Gastroesophageal sphincter (tissue), 4 donors: ENCODE measurements at places on chromosomes 3 and 15. TPM values are rescaled to one million over a fixed set of nuclear protein-coding genes. Genes with fewer than 3 reads are reported as not detected.

DNA sequence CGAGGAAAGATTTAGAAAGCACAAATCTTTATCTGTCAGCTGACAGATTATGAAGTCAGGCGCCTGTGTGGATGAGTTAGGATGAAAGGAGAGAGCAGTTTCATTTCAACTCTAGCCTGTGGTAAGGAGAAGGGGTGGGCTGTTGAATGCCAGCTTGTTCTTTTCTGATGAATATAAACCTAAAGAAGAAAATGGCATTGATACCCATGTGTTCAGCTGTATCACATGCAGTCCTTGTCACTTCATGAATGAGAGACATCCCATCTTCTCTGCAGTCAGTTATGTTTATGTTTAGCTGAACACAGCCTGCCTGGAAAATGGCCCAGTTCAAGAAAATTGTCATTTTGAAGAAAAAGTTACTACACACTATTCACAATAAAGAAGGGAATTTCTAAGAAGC, 345.7 kb upstream of the RBMS3 start:
- no peak for ATAC-seq

- no peak for ATAC-seq
Observed at GRCh38 chr15:35720019-35720418, 174.1 kb upstream of the DPH6 start.

DNA sequence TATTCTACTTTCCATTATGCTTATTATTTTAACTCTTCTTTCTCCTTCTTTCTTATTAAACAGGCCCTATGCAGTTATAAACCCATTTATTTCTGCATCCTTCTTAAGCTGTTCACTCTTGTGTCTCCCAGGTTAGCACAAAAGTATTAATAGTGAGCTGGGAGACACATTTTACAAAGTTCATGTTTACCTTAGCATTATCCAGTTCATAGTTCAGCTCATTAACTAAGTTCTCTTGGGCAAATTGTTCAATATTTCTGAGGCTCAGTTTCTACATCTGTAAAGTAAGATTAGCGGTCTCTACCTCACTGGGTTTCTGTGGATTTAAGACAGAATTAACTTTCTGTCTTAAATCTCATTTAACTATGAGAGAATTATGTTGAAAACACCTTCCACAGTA, 31.2 kb upstream of the UMPS start:
- ATAC-seq, result no peak

DNA sequence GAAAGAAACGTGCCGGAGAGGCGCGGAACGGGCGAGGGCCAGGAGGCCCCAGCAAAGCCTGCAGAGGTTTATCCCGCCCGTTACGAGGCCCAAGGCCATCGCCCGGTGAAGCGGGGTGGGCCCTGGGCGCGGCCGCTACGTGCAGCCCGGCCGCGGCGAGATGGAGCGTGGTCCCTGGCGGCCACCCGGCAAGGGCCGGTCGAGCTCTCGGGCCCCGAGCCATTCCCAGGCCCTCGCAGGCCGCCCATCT, 1.1 kb downstream of the PKM start:
- ATAC-seq, result no peak

DNA sequence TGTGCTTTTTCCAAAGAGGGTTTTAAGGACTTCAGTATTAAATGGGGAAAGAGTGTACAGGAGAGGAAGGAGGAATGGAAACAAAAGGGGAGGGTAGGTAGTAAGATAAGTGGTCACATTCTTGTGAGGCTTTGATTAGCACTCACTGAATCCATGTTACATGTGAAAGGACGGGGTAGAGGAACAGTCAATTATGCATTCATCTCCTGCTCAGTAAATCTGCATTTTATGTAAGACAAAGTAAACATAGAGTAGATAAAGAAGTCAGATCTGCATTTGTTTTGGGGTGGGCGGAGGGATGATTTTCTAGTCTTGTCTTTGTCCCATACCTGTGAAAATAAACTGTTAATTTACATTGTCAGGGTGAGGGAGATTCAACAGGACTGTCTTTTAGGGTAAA, 50.8 kb downstream of the SACM1L start:
- ATAC-seq, result no peak

DNA sequence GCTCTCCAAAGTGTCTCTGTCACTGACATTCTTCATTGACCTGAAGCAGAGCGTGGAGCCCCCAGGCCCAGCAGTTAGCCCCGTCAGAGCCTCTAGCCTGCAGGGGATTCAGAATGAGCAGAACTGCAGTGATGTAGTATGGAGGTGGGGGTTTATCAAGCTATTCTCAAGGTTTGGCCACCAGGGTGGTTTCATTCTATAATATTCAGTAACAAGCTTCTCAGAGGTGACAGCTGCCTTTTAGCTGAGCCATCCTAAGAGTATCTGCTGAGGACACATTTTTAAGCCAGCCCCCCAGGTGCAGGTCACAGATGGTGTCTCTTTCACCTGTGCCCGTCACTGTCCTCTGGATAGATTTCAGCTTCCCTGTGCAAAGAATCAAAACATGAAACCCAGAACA, 31.9 kb downstream of the CMTM7 start:
- ATAC-seq, result no peak

DNA sequence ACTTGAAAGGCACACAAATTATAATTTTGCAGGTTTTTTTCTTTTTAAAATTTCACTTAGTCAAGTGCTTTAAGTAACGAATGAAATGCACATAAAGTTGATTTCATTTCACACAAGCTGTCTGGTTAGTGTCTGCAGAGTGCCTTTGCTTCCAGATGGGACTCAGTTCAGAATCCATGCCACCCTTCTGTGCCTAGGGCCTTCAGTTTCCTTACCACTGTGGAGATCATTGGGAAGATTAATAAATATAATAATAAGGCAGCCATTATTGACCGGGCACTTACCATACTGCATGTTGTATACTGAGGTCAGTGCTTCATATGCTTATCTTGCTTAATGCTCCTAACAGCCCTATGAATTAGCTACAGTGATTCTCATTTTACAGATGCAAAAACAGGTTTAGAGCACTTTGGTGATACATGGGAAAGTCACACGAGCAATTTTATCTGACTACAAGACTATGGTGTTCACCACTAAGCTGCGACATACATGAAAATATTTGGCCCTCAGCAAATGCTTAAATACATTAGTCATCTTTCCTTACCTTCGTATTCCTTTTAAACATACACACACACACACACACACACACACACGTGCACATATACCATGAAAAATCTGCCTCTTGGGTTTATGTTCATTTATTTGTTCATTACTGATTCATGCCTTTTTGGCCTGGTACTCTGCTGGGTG, 3.1 kb downstream of the NMNAT3 start:
- ATAC-seq, result no peak

DNA sequence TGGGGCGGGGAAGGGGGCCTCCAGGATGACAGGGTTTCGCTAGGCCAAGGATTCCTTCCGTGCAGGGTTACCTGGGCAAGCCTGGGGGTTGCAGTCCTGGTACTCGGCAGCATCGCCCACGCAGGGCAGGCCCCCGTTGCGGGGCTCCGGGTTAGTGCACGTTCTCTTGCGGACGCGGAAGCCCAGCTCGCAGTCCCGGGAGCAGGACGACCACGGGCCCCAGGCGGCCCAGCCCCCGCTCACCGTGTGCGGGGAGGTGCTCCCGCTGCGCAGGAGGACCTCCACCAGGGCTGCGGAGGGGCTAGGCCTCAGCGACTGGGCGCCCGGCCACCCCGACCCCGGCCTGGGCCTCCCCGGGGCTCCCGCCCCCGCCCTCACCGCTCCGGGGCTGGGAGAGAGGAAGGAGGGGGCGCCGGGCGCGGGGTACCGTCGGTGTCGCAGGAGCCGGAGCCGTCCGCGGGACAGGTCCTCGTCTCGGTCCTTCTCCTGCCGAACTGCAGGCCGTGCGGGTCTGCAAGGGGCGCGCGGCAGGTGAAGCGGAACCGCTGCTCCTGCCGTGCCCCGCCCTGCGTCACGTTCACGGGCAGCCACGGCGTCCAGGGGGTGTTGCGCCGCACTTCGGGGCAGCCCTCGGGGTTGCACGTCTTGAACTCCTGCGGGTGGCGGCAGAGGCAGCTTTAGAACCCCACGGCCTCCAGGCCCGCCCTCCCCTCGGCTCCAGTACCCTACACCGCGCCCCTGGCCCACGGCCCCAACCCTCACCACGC, 114.6 kb downstream of the SEMA5B start:
- ATAC-seq, result no peak

DNA sequence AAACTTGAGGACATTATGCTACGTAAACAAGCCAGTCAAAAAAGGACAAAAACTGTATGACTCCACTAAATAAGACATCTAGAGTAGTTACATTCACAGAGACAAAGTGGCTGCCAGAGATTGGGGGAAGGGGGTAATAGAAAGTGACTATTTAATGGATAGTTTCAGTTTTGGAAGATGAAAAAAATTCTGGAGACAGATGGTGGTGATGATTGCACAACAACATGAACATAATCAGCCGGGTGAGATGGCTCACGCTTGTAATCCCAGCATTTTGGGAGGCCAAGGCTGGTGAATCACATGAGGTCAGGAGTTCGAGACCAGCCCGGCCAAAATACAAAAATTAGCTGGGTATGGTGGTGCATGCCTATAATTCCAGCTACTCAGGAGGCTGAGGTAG, 40.6 kb downstream of the DPP8 start:
- no peak for ATAC-seq

DNA sequence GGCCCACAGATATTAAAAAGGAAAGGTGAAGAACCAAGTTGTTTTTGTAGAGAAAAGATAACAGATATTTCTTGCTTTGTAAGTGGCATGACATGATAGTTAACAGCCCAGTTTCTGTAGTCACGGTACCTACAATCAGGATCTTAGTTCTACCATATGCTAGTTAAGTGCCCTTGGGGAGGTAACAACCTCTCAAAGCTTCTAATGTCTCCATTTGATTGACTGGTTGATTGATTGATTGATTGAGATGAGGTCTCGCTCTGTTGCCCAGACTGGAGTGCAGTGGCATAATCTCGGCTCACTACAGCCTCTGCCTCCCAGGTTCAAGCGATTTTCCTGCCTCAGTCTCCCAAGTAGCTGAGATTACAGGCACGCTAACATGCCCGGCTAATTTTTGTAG, 28.5 kb downstream of the SENP5 start:
- no peak for ATAC-seq

DNA sequence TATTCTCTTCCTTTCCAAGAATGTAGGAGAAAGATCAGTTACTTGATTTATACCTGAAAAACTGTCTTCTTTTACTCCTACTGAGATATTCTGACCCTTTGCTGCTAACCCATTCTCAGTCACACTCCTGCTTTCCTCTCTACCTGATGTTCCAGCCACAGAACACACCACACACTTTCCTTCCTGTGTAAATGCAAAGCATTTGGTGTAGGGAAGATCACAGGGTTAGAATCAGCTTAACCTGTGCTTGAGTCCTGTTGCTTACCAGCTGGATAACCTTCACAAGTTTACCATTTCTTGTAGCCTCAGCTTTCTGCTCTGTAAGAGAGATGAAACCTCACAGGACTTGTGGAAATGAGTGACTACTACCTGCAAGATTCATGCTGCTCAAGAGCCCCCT, 489.8 kb upstream of the GOLIM4 start:
- no peak for ATAC-seq

GRCh38 chr15:90035840-90036230, 34.7 kb downstream of the ZNF710 start:
- no peak for ATAC-seq

GRCh38 chr3:143831208-143831607, 17.1 kb downstream of the SLC9A9 start:
- peak; percentile 35 for ATAC-seq

- peak; percentile 28 for ATAC-seq
Observed at GRCh38 chr3:107767897-107768605, 245.3 kb downstream of the BBX start.

- ATAC-seq, result no peak
Observed at GRCh38 chr3:61901986-61902385, 340.6 kb downstream of the PTPRG start.

- no peak for ATAC-seq
Observed at GRCh38 chr3:181966393-181966792, 254.7 kb downstream of the SOX2 start.

- no peak for ATAC-seq
Observed at GRCh38 chr3:133663569-133664313, 2.0 kb upstream of the TOPBP1 start.

GRCh38 chr3:159818399-159818798, 170.2 kb upstream of the IL12A start:
- no peak for ATAC-seq

DNA sequence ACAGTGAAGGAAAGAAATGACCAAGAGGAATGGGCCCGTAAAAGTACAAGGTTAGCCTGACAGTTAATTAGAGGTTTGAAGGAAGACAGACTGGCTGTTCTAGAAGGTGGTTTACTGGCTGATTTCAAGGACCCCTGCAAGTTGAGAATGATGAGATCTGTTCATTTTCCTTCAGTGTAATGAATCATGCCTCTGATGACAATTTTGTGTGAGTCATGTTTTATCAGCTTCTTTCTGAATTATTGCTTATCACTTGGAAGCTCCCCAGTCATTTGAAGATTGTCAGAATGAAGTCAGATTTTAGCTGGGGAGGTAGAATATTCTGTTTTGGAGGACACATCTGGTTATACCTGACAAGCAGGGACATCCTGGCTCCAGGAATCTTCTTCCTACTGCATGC, 50.6 kb downstream of the DRD3 start:
- ATAC-seq, result no peak

DNA sequence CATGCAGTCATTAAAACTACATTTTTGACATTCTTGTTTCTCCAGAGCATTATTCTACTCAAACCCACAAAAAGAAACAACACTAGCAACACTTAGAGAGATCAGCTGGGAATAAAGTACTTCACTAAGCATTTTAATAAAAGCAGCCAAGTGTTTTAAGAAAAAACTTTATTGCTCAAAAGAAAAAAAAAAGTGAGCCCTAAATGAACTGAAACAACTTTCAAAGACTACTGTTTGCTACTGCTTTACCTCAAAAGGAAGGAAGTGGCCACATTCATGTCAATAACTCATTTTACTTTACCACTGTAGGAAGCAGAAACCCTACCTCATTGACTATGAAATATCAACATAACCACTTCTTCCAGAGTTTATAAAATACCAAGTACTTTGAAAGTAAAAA, 91.3 kb downstream of the UACA start:
- ATAC-seq, result no peak

Gene LRRC2
- 1.1 TPM for total RNA-seq

Gene GMNC
- total RNA-seq, result not detected

Gene PPCDC
- 13.5 TPM for total RNA-seq

Gene SSUH2
- 3.8 TPM for total RNA-seq

Gene KBTBD8
- 1.1 TPM for total RNA-seq

Gene TMEM212
- not detected for total RNA-seq

Gene LRRIQ4
- total RNA-seq, result not detected

Gene A4GNT
- total RNA-seq, result not detected

Gene BNC1
- 2.0 TPM for total RNA-seq

Gene CLDN16
- total RNA-seq, result not detected

Gene NR2E3
- total RNA-seq, result not detected

Gene C2CD4B
- total RNA-seq, result 2.7 TPM
